Stimulated activated CD4-positive, alpha-beta T cell treated with anti-CD3 and anti-CD28 coated beads, Interleukin-1b, Interleukin-23, amount 100 ng/mL, for 1 hour (primary cell): ENCODE measurements at places on chromosomes 7 and 10.

GRCh38 chr7:1510780-1511154 is 6.6 kb upstream of the INTS1 start:
- no peak for DNase-seq

GRCh38 chr10:6058682-6059475 is 3.3 kb downstream of the IL2RA start:
- no peak for DNase-seq

DNA sequence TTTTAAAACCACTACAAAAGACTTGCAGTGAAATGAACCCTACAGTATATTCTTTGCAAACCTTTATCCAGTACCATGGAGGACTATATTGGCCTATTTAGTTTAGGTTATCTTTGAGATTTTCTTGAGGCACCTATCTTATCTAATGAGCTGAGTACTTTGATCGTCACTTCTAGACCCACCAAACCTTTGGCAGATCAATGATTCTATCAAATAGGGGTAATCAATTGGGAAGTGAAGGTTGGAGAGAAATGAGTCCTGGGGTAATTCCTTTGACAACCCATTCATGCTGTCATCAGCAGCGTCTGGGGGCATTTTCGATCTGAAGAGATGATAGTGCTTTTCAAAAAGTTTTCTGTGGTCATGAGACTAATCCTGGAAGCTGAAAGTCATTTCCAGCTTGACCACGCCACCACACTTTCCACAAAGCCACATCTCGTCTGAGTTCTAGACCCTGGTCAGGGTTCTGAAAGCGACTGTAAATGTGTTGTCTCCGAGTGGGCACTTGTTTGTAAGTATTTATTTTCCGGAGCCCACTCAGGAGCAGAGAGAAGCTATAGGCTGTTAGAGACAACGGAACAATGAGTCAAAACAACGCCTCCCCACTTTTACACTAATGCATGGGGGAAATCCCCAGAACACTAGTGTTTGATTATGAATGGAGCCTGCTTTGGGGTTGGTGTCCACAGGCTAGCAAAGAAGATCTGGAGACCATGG is 4.8 kb downstream of the EGR2 start:
- DNase-seq: no peak

DNA sequence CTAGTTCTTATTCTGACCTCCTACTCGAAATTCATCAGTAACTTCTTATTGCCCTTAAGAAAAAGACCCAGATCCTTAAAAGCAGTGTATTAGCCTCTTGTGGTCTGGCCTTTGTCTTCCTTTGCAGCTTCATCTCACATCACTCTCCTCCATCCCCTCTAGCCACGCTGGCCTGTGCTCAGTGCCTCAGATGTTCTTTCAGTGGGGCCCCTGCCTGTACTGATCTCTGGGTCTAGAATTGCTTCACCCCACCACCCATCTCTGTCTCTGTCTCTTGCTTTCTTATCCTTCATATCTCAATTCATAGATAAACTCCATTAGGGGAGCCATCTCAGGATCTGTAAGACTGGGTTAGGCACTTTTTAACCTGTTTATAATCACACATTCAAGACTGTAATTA is 1178.5 kb upstream of the C7orf33 start:
- no peak for DNase-seq

- DNase-seq: no peak
Measured at GRCh38 chr7:83796760-83797159, 147.8 kb upstream of the SEMA3E start.

GRCh38 chr7:112437072-112437471 is 13.2 kb upstream of the IFRD1 start:
- no peak for DNase-seq
